Endothelial cell (in vitro differentiated cells): ENCODE measurements at places on chromosomes 5 and 9. TPM values are rescaled to one million over a fixed set of nuclear protein-coding genes. Genes with fewer than 3 reads are reported as not detected.

DNA sequence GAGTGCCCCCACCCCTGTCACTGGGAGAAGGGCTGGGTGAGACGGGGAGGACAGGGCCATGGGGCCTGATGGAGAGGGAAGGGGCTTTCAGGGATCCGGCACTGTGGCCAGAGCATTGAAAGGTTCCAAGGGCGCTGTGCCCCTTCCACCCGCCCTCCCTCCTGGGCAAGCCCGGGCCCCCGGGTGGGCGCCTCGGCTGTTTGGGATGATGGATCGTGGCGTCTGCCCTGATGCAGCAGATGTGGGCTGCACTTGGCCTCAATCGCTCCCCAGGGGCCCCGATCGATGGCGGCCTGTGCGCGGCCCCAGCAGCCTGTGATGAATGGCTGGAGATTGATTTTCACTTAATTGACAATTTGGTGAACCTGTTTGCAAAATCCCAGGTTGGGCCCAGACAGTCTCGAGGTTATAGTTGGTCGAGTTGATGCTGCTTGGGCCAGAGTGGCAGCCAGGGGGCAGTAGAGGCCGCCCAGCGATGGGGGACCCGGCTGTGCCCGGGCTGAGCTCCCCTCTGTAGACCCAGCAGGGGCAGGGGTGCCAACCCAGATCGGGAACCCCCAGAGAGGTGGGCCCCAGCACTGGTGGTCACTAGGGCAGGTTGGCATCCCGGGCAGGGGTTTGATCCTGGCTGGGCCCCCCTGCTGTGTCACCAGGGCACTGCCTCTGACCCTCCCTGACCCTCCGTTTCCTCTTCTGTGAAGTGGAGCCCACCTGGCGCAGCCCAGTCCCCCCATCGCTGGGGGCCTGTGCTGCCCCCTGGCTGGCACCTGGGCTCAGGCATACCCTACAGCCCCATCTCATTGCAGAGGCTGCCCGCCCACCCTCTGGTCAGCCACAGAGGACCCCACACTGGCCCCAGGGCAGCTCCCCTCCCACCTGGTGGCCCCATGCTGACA lies 34.7 kb downstream of the LHX3 start:
- no peaks in the 10 kb centered on the region for H3K4me1 ChIP-seq
- no peak overlapping the region for H3K4me3 ChIP-seq
- H3K27ac ChIP-seq: no peak overlapping the region
- no peaks in the 10 kb centered on the region for H3K36me3 ChIP-seq
- peaks cover 4% of the 10 kb centered on the region for H3K27me3 ChIP-seq

DNA sequence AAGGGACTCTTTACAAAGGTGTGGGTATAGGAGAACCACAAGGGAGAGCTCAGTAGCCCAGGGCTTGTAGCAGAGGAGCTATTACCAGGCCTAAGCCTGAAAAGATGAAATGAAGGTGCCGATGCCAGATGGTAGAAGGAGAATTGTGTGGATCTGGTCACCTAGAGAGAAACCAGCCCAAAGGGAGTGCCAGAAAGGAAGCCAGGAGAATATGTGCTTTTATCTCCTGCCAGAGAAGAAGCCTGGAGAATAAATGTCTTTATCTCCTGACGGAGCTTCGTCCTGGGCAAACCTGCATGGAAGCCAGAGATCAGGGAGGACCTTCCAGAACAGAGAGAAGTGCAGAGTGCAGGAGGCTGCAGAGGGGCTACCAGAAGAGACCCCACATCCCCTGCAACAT lies 142.6 kb downstream of the MED10 start:
- no peak for DNase-seq
- peaks cover 3% of the 10 kb centered on the region for H3K4me1 ChIP-seq
- H3K36me3 ChIP-seq: no peaks in the 10 kb centered on the region
- H3K27ac ChIP-seq: no peak overlapping the region

DNA sequence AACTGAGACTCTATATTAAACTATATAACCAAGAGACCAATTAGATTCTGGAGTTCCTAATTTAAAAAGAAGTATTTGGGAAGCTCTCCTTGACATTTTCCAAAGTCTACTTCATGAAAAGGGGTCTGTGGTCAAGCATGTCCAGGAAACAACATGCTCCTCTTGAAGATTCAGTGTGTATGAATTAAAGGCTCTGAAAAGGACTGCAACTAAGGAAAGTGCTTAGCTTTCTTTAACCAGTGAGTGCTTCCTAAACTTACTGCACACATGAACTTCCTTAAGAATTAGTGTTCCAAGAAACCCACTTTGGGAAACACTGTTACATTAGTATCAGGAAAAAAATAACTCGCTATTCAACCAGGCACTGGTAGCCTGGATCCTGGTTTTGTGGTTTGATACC lies 167.6 kb downstream of the MED27 start:
- H3K36me3 ChIP-seq: peaks cover under 1% of the 10 kb centered on the region
- peaks cover 2% of the 10 kb centered on the region for H3K27me3 ChIP-seq
- H3K4me3 ChIP-seq: no peak overlapping the region
- DNase-seq: no peak
- H3K4me1 ChIP-seq: no peaks in the 10 kb centered on the region

- peaks cover 2% of the 10 kb centered on the region for H3K27me3 ChIP-seq
- no peaks in the 10 kb centered on the region for H3K36me3 ChIP-seq
- H3K27ac ChIP-seq: no peak overlapping the region
These were observed 213.8 kb upstream of the ZNF608 start for GRCh38 chr5:124960266-124960665.

CBY3 gene
- total RNA-seq: not detected

SOWAHA gene
- not detected for total RNA-seq

PCSK5 gene
- total RNA-seq: 3.1 TPM

CNOT8 gene
- total RNA-seq: 65.6 TPM

LSM11 gene
- 6.0 TPM for total RNA-seq
